ENCODE measurements at places on chromosomes 16 and 17. TPM values are rescaled to one million over a fixed set of nuclear protein-coding genes. Genes with fewer than 3 reads are reported as not detected.

GRCh38 chr17:46002311-46002972 is 3.4 kb downstream of the STH start:
- no peak for DNase-seq

Gene RAB11FIP3
- total RNA-seq = 35.2 TPM

DNA sequence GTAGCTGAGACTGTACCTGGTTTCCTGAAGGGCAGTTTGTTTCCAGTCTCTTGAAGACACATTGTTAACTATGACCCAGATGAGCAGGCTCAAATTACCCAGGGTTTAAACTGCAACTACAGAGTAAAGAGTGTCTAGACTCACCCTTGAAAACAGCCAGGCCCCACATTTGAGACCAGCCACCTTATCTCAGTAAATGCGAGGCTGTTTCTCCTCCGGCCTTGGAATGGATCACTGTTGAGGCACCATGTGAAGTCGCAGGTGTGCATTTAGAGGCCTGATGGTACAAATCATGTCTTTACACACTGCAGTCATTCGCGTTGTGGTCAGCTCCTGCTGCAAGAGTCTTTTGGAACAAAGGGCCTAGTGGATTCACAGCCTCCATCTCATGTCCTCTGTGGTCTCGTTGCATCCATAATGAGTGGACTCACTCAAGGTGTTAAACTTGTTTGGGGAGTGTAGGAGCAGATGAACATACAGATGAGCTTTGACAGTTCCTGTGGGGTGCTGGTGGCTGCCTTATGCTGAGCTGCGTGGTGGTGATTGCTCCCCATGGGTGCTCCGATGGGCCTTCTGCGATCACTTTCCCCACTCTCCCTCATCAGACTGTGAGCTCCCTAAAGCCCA is 18.5 kb upstream of the N4BP1 start:
- DNase-seq = peak; percentile 39

GRCh38 chr16:2487903-2488531 is 13.1 kb downstream of the TBC1D24 start:
- no peak for DNase-seq

Gene HSD11B2
- 0.71 TPM for total RNA-seq

Data from mesenteric fat pad (tissue), 1 donor.